ENCODE measurements at places on chromosomes 5 and 9.

- DNase-seq: no peak
Observed at GRCh38 chr9:133843751-133844397, 105.7 kb upstream of the SARDH start.

GRCh38 chr5:64165500-64166200, at the start of gene RNF180:
Gene RNF180 (plus strand): TSS chr5:64165843. CDS start chr5:64200808, 34,965 bp downstream.
- no peak for DNase-seq

- DNase-seq: no peak
Observed at GRCh38 chr9:100601216-100601615, 23.3 kb downstream of the CAVIN4 start.

DNA sequence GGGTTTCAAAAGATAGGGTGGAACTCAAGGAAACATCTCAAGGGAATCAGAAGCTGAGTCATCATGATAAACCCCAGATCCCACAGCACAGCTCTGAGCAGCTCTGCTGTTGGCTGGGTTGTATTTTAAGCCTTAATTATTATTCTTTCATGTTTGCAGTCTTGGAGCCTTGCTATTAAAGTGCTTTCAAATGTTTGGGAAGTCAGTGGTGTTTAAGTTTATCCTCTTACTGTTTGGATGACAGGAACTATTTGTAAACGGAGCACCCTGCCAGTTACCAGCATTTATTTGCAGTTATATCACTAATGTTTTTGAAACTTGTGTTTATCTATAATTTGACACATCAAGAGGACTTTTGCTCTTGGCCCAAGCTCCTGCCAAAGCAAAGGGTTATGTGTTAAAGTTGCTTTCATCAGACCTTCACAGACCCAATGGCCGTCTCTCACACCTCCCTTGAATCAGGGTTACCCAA, 141.1 kb upstream of the SPDL1 start:
- DNase-seq: no peak

GRCh38 chr5:76805821-76806505, 12.9 kb upstream of the F2RL1 start:
- DNase-seq: no peak

GRCh38 chr5:96745844-96746531, 61.8 kb downstream of the ERAP1 start:
- DNase-seq: no peak

DNA sequence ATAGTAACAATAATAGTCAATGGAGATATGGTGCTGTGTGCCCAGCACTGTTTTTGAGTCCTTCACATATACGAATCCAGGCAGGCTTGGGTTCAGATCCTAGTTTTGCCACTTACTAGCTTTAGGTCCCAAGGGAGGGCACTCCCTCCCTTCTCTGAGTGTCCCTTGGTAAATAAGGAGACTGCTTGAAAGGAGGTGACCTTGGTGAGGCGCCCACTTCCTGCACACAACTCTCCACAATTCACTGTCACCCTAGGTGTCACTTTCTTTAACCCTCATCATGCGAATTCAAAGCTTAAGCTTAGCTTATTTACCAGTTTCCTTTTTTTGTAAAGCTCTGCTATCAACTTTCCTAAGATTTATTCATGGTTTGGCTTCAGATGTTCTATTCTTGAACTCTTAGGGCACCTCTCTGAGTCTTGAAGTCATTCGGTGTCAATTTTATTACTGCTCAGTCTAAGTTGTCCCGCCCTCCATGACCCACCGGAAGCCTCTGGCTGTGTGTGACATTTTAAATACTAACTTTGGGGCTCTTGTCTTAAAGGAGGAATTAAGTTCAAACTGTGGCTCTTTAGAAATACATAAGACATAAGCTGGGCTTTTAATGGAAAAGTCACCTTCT, 170.7 kb upstream of the ZNF618 start:
- no peak for DNase-seq

DNA sequence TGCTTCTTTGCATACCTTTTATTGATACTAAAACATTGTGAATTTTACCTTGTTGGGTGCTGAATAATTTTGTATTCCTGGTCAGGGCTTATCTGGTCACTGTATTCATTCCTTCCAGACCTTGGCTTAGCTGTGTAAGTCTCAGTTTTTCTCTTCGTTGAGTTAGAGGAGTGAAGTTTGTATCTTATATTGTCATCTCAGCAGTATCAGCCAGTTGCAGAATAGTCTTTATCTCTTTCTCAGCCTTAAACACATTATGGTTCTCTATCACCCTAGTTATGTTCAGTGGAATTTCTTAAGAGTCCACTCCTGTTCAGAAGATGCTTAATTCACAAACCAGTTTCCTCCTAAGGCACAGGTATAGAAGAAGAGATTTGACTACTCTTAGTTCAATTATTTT, 25.2 kb downstream of the MTREX start:
- no peak for DNase-seq

DNA sequence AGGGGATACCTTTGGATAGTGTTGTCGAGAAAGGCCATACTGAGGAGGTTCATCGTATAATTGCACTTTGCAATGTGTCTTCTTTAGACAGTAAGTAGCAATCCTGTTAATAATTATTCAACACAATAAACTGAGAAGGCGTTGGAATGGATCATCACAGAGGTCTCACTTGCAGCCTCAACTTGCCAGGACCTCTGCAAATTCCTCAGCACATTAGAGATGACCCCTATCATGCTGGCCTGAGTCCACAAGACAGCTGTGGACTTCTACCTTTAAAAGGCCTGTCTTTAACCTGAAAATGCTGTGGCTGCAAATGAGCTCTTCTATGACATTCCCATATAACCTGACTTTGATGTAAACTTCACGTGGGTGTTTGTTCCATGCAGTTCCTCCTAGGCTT, 14.1 kb downstream of the SH3TC2 start:
- no peak for DNase-seq

- DNase-seq: no peak
Observed at GRCh38 chr5:131389869-131390265, 126.0 kb downstream of the CDC42SE2 start.

All from stimulated activated CD8-positive, alpha-beta memory T cell treated with anti-CD3 and anti-CD28 coated beads, Interleukin-4, amount 100 ng/mL, for 4 hours (primary cell).